PC-3 (cell line): ENCODE measurements at places on chromosomes 3 and 15. TPM values are rescaled to one million over a fixed set of nuclear protein-coding genes. Genes with fewer than 3 reads are reported as not detected.
A peak's percentile ranks its signal among the peaks of the same experiment; 100 is the strongest.

GRCh38 chr3:120642368-120642948 is 39.6 kb downstream of the HGD start:
- DNase-seq: no peak
- no peaks in the 10 kb centered on the region for H3K27me3 ChIP-seq
- no peaks in the 10 kb centered on the region for H3K4me1 ChIP-seq
- no peaks in the 10 kb centered on the region for H3K36me3 ChIP-seq
- H3K27ac ChIP-seq: no peak overlapping the region

GRCh38 chr3:27673701-27674100 is 48.4 kb downstream of the EOMES start:
- no peak for DNase-seq
- peaks cover 30% of the 10 kb centered on the region for H3K4me1 ChIP-seq
- no peaks in the 10 kb centered on the region for H3K27me3 ChIP-seq

DNA sequence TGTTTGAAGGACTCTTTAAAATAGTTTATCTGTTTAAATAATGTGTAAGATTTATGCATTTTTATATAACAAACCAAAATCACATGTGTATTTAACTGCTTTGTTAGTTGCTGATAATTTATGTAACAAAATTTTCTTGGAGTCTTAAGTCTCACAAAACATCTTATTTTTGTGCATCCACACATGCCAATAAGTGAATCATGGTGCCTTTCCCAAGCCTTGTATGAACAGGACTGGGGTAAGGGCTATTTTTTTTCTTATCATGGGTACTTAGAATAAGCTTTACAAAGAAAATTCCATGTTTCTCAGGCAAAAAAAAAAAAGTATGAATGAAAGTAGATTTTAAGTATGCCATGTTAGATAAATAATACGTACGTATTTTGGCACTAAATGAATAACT is 132.9 kb upstream of the LRRFIP2 start:
- H3K36me3 ChIP-seq: peaks cover 14% of the 10 kb centered on the region; the same call in 1 of the 2 replicates
- DNase-seq: no peak
- H3K27me3 ChIP-seq: no peaks in the 10 kb centered on the region
- H3K4me3 ChIP-seq: no peak overlapping the region

The DMXL2 gene
- total RNA-seq: 10.9 and 11.1 TPM in 2 replicates

- H3K4me1 ChIP-seq: peaks cover 28% of the 10 kb centered on the region
These were observed 139.7 kb upstream of the TBL1XR1 start for GRCh38 chr3:177336873-177337450.

DNA sequence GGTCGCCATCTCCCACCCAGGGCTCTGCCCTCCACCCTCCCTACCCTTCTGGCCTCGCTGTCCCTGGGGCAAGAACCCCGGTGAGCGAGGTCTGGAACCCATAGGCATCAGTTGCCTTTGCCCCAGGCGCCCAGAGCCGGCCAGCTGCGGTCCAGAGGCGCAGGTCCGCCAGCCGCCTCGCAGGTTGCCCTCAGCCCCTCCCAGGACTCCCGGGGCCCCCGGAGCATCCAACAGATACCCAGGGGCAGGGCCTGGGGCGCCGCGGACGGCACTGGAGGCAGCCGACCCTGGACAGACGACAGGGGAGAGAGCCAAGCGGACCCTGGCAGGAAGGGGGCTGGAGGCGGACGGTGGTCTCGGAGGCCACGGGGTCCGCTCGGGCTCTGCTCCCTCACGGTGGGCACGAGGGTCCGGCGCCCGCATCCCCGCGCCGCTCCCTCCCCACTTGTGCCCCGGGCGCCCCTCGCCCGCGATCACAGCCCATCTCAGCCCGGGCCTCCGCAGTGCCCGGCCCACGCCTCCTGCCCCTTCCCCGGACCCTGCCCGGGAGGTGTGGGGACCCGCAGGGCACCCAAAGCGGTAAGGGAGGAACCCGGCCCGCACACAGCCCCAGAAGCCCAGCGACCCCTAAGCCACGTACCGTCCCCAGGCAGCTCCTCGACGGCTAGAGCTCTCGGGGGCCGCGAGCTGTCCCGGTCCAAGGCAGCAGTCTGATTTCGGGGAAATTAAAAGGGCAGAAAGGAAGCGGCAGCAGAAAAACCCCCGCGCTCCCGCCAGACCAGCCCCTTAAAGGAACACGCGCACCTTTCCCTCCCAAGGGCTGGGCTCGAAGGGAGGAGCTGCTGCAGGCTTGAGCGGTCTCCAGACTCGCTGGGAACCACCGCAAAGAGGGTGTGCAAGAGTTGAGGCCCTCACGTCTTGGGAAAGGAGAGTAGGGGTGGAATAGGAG is at the start of gene HAPLN3:
Gene HAPLN3, minus strand, starts transcription at position 726 of the 949 bp plus-strand sequence. CDS start 8,246 bp downstream, outside the sequence.
- H3K27ac ChIP-seq: no peak within 1 kb of the TSS
- no peak within 1 kb of the TSS; the same call in 1 of the 2 replicates for H3K4me3 ChIP-seq
- H3K36me3 ChIP-seq: no peaks in the 10 kb centered on the region
- DNase-seq: no peak

GRCh38 chr15:63157891-63158431 is 684 bp upstream of the RPS27L start:
- peak overlapping the region; percentile 51 for H3K27ac ChIP-seq
- peak; percentile 54 for DNase-seq
- H3K36me3 ChIP-seq: no peaks in the 10 kb centered on the region

DNA sequence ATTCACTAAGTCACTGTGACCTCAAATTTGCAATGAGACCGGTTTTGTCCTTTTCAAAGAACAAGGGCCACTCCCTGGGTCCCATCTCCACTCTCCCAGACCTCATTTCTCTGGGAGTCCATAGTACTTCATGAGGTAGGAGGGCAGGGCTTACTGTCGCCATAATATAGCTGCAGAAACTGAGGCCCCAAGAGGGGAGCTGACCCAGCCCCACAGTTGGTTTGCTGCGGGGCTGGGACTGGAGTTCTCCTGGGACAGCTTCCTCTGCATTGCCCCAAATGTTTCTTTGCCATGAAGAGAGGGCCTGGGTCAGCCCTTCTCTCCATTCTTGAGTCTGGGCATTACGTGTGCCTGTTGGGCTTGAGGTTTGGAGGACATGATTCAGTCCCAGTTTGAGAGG is 60.1 kb downstream of the ITGA11 start:
- H3K27ac ChIP-seq: no peak overlapping the region
- H3K36me3 ChIP-seq: no peaks in the 10 kb centered on the region
- H3K27me3 ChIP-seq: no peaks in the 10 kb centered on the region
- DNase-seq: no peak
- H3K4me1 ChIP-seq: no peaks in the 10 kb centered on the region
- no peak overlapping the region for H3K4me3 ChIP-seq

DNA sequence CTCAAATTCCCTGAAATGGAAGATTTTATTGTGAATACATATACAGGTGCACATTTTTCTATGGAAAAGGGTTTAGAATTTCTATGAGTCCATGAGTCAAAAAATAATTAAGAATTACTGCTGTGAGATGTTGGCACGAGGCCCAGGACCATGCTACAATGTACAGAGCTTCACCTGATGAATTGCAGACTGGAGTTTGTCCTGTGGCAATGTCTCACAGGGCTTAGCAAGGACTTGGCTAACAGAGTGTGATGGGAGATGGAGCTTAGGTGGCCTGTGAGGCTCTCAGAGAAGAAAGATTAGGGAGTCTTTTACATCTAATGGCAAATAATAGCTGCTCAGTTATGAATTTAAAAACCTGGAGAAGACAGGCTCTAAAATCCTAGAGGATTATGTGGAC is 219.5 kb upstream of the CBLB start:
- no peak overlapping the region for H3K4me3 ChIP-seq
- no peak for DNase-seq
- H3K4me1 ChIP-seq: peaks cover 19% of the 10 kb centered on the region
- no peaks in the 10 kb centered on the region for H3K36me3 ChIP-seq
- no peak overlapping the region for H3K27ac ChIP-seq

The CRYGS gene
- 3.4 and 4.4 TPM in 2 replicates for total RNA-seq

DNA sequence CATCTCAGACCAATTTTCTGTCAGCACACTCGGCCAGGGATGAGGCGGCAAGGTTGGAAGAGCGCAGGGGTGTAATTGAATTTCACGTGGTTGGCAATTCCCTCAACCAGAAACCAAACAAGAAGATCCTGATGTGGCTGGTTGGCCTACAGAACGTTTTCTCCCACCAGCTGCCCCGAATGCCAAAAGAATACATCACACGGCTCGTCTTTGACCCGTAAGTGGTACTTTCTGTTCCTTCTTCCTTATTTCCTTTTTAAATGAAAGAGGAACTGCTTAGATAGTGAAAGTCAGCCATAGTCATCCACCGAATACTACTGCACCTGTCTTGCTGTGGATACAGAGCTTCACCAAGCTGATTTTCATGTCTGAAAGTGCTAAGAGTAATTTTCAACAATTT is 60.1 kb downstream of the SGO1 start:
- no peaks in the 10 kb centered on the region for H3K27me3 ChIP-seq
- DNase-seq: no peak
- H3K4me3 ChIP-seq: no peak overlapping the region
- H3K4me1 ChIP-seq: peaks cover 10% of the 10 kb centered on the region
- no peak overlapping the region for H3K27ac ChIP-seq
- no peaks in the 10 kb centered on the region for H3K36me3 ChIP-seq

GRCh38 chr15:67064607-67065530 is 533 bp upstream of the SMAD3 start:
- H3K36me3 ChIP-seq: peaks cover 11% of the 10 kb centered on the region
- peak overlapping the region; percentile 58 for H3K27ac ChIP-seq
- peak overlapping the region; percentile 100 for H3K4me3 ChIP-seq
- no peaks in the 10 kb centered on the region for H3K27me3 ChIP-seq
- DNase-seq: peak; percentile 30
- H3K4me1 ChIP-seq: peaks cover 24% of the 10 kb centered on the region
